Caco-2 (cell line): ENCODE measurements at places on chromosomes 3 and 15. TPM values are rescaled to one million over a fixed set of nuclear protein-coding genes. Genes with fewer than 3 reads are reported as not detected.

DNA sequence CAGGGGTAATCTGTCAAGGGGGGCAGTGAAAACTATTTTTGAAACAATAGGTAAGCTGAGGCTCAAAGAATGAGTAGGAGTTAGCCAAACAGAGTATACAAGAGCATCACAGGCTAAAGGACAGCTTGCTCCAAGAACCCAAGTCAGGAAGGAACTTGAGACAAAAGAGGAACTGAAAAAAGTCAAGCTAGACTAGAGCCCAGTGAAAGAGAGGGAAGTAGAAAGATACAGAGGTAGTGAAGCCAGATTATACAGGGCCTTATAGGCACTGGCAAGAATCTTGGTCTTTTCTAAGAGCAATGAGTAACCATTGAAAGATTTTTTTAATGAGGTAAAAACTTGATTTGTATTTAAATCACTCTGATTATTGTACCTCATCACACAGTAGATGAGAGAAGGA lies 69.9 kb downstream of the FILIP1L start:
- DNase-seq = no peak

The DNAH12 gene
- total RNA-seq = 0.45 and 1.5 TPM in 2 replicates

DNA sequence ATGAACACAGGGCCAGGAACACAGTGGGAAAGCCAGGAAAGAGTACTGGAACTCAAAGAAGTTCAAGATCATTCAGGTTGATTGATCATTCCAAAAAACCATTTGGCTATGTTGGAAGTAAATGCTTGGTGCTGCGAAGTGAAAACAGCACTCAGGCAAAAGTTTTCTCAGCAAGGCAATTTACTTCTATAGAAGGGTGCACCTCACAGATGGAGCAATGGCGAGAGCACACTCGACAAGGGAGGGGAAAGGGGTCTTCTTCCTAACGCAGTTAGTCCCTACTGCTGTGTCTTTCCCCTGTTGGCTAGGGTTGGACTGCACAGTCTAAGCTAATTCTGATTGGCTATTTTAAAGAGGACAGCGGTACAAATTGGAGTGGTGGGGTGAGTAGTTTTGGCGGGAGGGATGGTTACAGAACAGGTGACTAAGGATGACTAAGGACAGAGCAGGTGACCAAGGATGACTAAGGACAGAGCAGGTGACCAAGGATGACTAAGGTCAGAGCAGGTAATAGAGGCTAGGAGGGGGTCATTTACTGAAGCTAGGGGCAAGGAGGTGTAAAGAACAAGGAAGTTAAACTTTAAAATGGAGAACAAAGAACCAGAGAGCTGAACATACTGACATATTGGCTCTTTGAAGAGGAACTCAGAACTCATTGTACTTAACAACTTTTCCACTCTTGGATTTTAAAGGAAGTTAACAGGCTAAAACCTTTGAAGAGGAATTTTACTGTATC lies 43.3 kb downstream of the HOMER2 start:
- DNase-seq = no peak

The GREM1 gene
- 0.54 and 0.93 TPM in 2 replicates for total RNA-seq

GRCh38 chr3:191356631-191357439 lies 26.5 kb upstream of the UTS2B start:
- no peak for DNase-seq

- DNase-seq = no peak
Measured at GRCh38 chr15:55420171-55420866, 12.0 kb downstream of the PIERCE2 start.

The NDN gene
- not detected in 2 replicates for total RNA-seq

GRCh38 chr3:193942516-193943055 lies 193.4 kb upstream of the HES1 start:
- peak; percentile 20 for DNase-seq

GRCh38 chr3:105722943-105723556 lies 145.8 kb downstream of the CBLB start:
- no peak for DNase-seq

The FRMD4B gene
- 43.2 and 47.5 TPM in 2 replicates for total RNA-seq

DNA sequence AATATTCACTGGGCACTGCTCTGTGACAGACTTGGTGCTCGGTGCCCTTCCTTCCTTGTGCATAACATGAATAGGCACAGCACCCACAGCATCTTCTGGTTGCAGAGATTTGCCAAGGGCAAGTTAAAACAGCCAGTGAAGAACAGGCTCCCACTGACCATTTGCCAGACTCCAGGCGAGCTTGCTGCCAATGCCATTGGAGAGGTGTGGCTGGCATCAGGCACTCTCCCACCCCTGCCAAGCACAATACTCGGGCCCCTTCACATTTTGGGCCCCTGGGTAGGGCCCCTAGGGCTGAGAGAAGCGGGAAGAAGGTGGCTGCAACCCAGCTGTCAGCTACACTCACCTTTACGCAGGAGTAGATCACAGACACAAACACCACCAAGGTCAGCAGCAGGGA lies 112.1 kb downstream of the SEC22A start:
- no peak for DNase-seq

GRCh38 chr3:134955874-134956273 lies 160.8 kb downstream of the EPHB1 start:
- no peak for DNase-seq

The LTF gene
- total RNA-seq = not detected in 2 replicates

GRCh38 chr3:145013931-145014330 lies 1042.3 kb downstream of the DIPK2A start:
- DNase-seq = no peak

GRCh38 chr3:16721494-16721893 lies 116.3 kb upstream of the DAZL start:
- DNase-seq = no peak

DNA sequence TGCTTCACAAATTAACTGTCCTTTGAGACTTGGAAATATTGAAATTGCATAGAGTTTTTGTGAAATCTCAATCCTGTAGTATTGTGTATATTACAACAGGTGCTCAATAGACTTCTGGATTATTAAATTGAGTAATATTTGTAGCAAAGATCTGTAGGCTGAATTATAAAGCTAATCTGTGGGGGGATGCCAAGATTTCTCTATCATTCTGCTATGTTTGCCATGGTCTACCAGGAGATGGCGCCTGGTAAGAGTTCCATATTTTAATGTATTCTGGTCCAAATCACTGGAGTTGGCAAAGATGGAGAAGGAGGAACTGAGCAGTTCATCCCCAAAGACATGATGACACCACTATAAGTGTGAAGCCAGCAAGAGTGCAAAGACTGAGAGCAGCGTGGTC lies 340.9 kb upstream of the TPRG1 start:
- no peak for DNase-seq

DNA sequence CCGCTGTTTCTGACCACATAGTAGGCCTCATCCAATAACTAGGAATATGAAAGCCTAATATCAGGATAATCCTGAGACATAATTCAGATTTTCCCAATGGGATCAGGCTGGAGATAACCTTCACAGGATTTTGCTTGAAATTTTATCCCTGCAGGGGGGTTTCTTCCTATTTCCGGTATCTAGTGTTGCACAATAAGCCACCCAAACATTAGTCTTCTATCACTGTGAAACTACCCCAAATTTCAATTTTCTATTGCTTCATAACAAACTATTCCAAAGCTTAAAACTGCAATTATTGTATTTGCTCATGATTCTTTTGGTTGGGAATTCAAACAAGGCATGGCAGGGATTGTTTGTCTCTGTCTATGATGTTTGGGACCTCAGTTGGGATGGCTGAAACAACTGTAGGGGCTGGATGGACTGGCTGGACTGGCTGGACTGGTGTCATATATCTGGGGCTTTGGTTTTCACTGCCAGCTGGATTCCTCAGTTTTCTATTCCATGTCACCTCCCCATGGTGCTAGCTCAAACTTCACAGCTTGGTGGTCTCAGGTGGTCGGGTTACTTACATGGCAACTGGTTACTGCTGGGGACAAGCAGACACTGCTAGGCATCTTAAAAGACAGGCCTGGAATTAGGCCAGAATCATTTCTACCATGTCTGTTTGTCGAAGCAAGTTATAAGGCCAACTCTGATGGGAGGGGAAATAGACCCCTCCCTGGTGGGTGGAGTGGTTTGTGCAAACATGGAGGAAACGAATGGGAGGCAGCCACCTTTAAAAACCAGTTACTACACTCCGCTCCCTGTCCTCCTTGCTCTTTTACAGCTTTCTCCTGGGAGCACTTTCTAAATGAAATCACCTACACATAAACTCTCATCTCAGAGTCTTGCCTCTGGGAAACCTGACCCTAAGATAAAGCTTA lies 88.2 kb upstream of the STT3B start:
- DNase-seq = no peak

The SERINC4 gene
- total RNA-seq = 0.21 and 0.23 TPM in 2 replicates

GRCh38 chr3:46062679-46063078 lies 35.4 kb upstream of the XCR1 start:
- DNase-seq = no peak

- no peak for DNase-seq
Measured at GRCh38 chr3:144344925-144345548, 373.4 kb downstream of the DIPK2A start.

The BDH1 gene
- 41.8 and 43.8 TPM in 2 replicates for total RNA-seq

The C15orf62 gene
- total RNA-seq = 0.91 and 1.3 TPM in 2 replicates

DNA sequence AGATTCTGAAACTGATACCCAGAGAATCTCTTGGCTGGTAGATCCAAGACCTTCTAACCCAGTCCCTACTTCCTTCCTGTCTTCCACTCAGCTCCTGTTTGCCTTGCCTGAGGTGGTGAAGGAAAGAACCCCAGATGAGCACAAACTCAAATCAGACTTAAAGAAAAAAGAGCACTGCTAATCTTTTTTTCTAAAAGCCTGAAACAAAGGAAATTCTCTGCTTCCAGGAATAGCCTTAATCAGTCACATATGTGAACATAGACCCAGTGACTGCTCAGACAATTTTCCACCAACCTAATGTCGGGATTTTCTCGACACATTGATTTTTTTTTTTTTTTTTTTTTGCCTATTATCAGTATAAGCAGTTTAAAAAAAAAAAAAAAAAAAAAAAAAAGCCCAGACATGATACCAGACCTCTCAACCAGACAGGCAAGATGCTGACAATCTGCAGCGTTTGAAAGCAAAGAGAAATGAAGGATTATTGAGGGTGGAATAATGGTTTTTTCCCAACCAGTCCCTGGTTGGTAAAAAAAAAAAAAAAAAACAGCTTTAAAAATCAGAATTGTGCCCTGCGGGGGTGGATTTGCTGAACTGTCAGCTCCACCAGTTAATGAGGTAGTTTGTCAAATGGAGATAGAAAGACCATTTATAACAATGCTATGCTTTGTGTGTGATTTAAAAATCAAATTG lies 256.8 kb upstream of the RARB start:
- DNase-seq = no peak

GRCh38 chr3:59692117-59692516 lies 642.3 kb upstream of the CFAP20DC start:
- no peak for DNase-seq

- no peak for DNase-seq
Measured at GRCh38 chr15:82986442-82986780, 401 bp downstream of the RAMAC start.

DNA sequence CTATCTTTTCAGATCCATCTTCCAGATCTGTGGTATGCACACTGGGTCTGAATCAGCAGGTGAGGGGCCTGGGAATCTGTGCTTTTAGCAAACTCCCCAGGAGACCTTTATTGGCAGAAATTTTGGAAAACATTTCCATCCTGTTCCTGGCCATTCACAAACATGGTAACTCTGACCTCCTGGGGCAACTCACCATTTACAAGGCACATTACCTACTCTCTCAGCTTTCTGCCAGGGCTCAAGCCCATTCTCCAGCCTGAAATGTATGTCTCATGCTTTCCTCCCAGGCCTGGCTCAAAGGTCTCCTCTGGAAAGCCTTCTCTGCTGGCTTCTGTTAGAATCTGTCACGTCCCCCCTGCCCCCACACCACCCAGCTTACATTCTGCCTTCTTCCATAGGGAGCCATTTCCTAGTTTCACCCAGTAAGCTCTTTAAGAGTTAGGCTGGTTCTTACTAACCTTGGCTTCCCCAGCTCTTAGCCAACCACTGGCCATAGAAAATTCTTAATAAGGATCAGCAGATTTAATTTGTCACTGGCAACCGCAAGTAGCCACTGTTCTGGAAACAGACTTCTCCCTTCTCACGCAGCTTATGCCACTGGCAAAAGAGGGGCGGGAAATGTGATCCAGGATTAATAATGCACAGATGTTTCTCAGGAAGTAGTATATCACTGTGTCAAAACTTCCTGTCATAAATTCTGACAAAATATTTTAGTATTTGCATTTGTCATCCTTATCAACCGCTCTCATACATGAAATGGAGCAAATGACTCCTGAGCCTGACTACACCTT lies 55.0 kb downstream of the RORA start:
- DNase-seq = no peak

DNA sequence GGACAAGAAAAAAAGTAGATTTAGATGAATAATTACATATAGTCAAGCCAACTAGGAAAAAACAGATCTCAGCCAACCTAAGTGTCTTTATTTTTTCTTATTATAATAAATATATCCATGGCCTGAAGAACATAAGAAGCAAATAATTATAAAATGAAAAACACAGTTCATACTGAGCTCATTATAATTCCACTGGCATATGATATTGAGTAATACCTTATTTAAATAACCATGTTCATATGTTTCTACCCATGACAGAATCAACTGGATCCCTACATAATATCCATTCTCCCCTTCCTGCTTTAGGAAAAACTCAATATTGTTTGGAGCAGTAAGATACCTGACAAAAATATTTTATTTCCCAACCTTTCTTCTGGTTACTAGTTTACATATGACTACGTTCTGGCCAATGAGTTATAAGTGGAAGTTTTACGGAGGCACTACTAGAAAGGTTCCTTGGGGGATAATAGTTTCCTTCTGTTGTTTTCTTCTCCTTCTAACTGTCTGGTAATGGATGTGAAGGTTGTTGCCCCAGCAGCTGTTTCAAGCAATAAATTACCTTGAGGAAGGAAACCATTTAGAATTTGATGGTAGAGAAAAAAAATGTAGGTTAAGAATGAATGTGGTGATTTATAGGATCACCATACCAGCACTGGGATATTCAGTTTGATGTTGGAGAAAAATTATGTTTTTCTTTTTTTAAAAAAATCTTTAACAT lies 184.1 kb upstream of the MBNL1 start:
- DNase-seq = no peak

DNA sequence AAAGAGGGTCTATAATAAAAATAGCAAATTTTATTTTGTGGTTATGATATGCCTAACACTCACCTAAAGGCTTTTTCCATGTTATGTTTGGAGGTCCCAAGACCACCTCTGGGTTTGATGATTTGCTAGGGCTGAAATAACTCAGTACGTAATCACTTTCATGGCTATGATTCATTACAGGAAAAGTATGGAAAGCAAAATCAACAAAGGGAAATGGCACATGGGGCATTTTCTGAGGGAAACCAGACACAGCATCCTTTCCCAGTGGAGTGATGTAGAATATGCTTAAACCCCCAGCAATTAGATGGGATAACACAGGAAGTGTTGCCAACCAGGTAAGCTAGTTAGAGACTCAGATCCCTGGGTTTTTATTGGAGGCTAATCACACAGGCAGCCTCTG lies 701.6 kb upstream of the CBLB start:
- DNase-seq = no peak

- DNase-seq = no peak
Measured at GRCh38 chr15:42324308-42324707, 35.0 kb upstream of the CAPN3 start.

The POLQ gene
- total RNA-seq = 15.4 and 17.2 TPM in 2 replicates

- no peak for DNase-seq
Measured at GRCh38 chr3:12318758-12319621, 30.1 kb downstream of the PPARG start.

- DNase-seq = peak; percentile 46
Measured at GRCh38 chr3:169661361-169662131, 2.0 kb downstream of the MECOM start.

The EMC7 gene
- 70.2 and 74.2 TPM in 2 replicates for total RNA-seq
